ENCODE measurements at places on chromosomes 7 and 10.

DNA sequence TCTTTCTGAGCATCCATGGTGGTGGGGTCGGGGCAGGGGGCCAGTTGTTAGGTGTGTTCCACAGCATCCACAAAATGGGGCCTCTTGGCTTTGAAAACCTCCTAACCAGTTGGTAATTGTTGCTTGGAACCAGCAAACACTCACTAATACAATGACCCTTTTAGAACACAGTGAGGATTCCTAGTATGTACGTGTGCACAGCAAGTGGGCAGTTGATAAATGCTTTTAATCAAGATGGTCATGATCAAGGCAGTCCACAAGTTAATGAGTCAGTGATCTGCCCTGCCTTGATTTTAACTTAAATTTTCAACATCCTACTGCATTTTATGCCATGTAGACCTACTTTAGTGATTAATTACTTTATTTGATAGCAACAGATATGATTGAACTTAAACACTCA is 103.1 kb downstream of the ETV1 start:
- peaks cover 6% of the 10 kb centered on the region for H3K27me3 ChIP-seq
- DNase-seq = no peak

DNA sequence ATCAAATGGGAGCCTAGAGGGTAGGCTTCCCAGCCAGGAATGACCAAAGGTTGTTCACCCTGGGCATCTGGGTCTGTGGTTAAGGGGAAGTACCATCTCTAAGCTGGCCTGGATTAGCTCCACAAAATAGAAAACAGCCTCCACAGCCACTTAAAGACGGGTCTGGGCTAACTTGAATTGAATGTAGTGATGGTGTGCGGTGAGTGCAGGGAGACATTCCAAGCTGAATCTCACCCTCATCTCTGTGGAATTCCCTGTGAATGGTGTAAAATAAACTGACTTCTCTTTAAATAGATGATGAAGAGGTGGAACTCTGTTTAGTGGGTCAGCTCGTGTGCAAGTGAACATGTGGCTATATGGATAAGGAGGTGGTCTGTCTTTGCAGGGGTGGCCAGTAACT is 251.0 kb downstream of the DYNC1I1 start:
- no peak for DNase-seq
- peaks cover 8% of the 10 kb centered on the region for H3K27me3 ChIP-seq
- no peaks in the 10 kb centered on the region for H3K36me3 ChIP-seq
- no peaks in the 10 kb centered on the region for H3K4me1 ChIP-seq
- H3K27ac ChIP-seq = no peak overlapping the region

DNA sequence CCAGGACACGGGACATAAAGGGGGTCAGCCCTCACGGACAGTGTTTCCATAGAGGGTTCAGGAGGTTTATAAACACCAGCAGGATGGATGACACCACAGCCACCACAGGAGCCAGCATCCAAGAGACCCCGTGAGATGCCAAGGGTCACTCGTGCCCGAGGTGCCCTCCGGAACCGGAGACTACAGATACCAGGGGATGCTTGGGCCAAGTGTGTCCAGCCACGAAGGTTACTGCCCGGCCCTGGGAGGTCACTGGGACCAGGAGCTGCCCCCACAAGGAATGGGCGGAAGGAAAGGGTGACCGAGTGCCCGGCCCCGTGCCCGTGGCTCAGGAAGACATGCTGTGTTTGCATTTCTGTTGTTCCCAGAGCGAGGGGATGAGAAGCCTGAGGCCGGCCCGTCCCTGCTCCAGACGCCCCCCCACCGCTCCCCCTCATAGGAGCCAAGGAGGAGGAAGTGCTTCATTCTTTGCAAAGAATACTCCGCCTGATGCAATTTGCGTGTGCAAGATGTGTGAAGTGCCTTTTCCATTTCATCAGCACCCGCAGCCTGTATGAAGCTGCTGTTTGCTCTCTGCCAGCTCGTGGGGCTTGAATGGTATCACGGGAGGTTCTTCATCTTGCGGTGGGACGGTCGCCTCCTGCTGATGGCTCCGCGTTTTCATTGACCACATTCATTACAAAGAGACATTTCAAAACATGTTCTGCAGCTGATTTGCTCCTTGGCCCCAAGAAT is 176.4 kb downstream of the ELFN1 start:
- H3K4me1 ChIP-seq = peaks cover 19% of the 10 kb centered on the region
- H3K27me3 ChIP-seq = no peaks in the 10 kb centered on the region
- H3K27ac ChIP-seq = peak overlapping the region; percentile 13

GRCh38 chr10:65864529-65864928 is 1061.3 kb upstream of the LRRTM3 start:
- H3K27ac ChIP-seq = no peak overlapping the region
- no peak for DNase-seq
- H3K27me3 ChIP-seq = no peaks in the 10 kb centered on the region
- H3K4me1 ChIP-seq = no peaks in the 10 kb centered on the region
- H3K36me3 ChIP-seq = no peaks in the 10 kb centered on the region

DNA sequence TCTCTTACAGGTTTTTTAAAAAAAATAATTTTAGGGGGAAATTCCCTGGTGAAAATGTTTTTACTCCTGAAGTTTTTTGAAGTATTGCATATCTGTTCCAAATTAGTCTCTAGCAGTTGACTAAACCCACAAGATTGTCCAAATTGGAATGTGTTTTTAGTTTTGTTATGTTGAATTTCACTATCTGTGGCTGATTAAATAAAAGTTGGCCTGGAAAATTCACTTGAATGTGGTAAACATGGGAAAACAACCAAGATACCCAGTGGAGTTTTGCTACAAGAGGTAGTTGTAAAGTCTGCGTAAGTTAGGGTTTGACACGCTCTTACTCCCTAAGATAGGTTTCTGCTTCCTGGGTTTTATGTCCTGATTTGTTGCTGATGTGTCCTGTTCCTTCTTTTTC is 3.3 kb downstream of the TSGA13 start:
- H3K27me3 ChIP-seq = peaks cover 16% of the 10 kb centered on the region
- no peak overlapping the region for H3K27ac ChIP-seq
- H3K4me1 ChIP-seq = no peaks in the 10 kb centered on the region
- H3K36me3 ChIP-seq = no peaks in the 10 kb centered on the region
- DNase-seq = no peak

- H3K4me1 ChIP-seq = no peaks in the 10 kb centered on the region
- no peak for DNase-seq
- no peaks in the 10 kb centered on the region for H3K36me3 ChIP-seq
Measured at GRCh38 chr7:25716421-25716820, 435.6 kb upstream of the NFE2L3 start.

DNA sequence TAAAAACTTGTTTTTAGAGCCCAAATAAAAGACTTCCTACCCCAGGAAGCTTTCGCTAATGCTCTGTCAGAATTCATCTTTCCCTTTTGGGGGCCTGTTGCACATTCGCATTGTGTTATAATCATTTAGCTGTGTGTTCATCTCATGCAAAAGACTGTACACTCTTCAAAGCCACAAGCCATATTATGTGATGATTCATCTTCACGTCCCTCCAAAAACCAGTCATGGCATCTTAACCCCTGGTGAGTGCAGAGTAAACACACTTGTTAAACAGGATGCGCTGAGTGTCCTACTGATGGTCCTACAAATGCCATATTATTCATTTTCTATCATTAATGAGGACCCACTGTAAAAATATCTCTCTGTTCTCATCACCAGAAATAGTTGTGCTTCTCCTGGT is 235.4 kb downstream of the KIAA1217 start:
- H3K4me1 ChIP-seq = no peaks in the 10 kb centered on the region
- H3K4me3 ChIP-seq = no peak overlapping the region
- no peaks in the 10 kb centered on the region for H3K36me3 ChIP-seq
- H3K27me3 ChIP-seq = peaks cover 9% of the 10 kb centered on the region

DNA sequence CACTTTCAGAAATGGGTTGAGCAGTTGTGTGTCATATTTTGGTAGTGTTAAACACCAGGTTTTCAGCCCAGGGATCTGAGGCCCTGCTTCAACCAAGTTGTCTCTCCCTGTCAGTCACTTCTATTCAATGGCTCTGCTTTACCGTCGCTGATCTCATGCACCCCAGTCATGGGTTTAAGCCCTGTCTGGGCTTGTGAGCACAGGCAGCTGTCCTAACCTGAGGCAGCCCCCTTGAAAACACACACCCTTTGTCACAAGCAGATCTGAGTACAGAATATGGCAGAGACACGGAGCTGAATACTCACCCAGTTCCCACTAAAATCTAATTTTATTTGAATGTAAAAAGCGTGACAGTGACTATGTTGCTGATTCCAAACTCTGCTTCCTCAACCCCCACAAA is 110.6 kb upstream of the GLI3 start:
- H3K36me3 ChIP-seq = no peaks in the 10 kb centered on the region
- H3K27ac ChIP-seq = no peak overlapping the region
- H3K4me1 ChIP-seq = no peaks in the 10 kb centered on the region
- no peak for DNase-seq
- no peaks in the 10 kb centered on the region for H3K27me3 ChIP-seq

DNA sequence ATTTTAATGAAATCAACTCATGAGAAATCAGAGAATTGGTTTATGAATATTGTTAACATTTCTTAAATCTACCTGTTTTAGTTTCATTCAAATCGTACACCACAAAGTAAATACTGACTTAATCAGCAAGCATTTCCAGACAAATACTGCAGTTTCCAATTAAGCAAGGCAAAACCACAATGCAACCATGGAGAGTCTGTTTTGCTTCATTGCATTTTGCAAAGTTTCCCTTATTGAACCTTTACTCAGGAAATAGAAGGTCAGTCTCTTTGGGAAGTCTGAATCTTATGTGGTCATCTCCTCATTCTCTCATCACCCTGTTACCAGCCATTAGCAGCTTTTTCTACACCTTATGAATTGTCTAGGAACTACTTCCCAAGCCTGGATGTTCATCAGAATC is 400.5 kb downstream of the IPMK start:
- H3K4me3 ChIP-seq = no peak overlapping the region
- H3K36me3 ChIP-seq = no peaks in the 10 kb centered on the region
- DNase-seq = no peak

DNA sequence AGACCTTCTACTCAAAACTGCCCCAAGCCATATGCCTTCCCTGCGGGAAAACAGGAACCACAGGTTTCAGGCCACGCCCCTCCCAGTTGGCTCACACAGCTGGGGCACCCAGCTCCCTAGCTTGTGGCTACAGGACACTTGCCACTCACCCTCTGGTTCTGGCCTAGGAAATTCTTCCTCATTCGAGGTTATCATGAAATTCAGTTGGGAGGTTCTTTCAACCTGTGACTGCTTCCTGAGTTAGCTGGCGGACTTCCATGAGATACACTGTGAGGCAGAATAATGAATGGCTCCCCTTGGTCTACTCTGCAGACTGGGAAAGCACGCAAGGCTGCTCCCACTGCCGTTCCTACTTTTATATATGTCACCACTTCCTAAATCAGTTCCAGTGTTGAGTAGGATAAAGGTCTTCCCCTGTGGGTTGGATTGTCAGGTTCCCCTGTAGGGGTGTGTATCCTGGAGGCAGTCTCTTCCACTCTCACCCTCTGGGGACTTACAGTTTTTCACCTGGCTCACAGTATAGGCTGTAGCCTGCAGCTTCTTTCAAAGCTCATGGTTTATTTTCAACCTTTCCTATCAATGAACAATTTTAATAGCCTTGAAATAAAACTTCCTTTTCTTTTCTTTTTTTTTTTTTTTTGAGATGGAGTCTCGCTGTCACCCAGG is 37.0 kb downstream of the GPR22 start:
- H3K27ac ChIP-seq = no peak overlapping the region
- H3K36me3 ChIP-seq = peaks cover 4% of the 10 kb centered on the region

DNA sequence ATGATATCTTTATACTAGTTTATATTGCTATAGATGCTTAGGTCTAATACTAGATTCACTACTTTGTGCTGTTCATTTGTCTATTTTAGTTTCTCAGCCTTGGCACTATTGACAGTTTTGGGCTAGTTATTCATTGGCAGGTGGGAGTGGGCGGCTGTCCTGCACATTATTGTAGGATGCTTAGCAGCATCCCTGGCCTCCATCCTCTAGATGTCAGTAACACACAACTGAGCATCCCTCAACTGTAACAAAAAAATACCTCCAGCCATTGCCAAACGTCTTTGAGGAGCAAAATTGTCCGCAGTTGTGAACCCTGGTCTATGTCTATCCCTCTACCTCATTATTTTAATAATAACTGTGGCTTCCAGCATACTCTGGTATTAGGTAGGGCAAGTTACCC is 34.4 kb upstream of the PNLIP start:
- DNase-seq = no peak
- H3K27ac ChIP-seq = no peak overlapping the region
- peaks cover 9% of the 10 kb centered on the region for H3K27me3 ChIP-seq
- H3K4me1 ChIP-seq = no peaks in the 10 kb centered on the region

- no peak overlapping the region for H3K4me3 ChIP-seq
- no peak overlapping the region for H3K27ac ChIP-seq
- H3K4me1 ChIP-seq = no peaks in the 10 kb centered on the region
- H3K27me3 ChIP-seq = peaks cover 45% of the 10 kb centered on the region
- DNase-seq = no peak
- no peaks in the 10 kb centered on the region for H3K36me3 ChIP-seq
Measured at GRCh38 chr7:44313621-44314031, 11.8 kb downstream of the CAMK2B start.

DNA sequence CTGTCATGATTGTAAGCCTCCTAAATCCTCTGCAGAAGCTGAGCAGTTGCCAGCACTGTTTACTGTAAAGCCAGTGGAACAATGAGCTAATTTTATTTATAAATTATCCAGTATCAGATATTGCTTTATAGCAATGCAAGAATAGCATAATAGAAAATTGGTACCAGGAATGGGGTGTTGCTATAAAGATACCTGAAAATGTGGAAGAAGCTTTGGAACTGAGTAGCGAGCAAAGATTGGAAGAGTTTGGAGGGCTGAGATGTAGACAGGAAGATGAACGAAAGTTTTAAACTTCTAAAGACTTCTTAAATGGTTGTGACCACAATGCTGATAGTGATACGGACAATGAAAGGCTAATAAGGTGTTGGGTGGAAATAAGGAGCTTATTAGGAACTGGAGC is 917.4 kb upstream of the POT1 start:
- H3K4me1 ChIP-seq = no peaks in the 10 kb centered on the region
- no peaks in the 10 kb centered on the region for H3K27me3 ChIP-seq
- H3K27ac ChIP-seq = no peak overlapping the region
- H3K36me3 ChIP-seq = no peaks in the 10 kb centered on the region
- no peak for DNase-seq

GRCh38 chr10:99958302-99958701 is 51.4 kb downstream of the DNMBP start:
- DNase-seq = no peak
- no peak overlapping the region for H3K4me3 ChIP-seq
- H3K4me1 ChIP-seq = no peaks in the 10 kb centered on the region
- peaks cover 20% of the 10 kb centered on the region for H3K36me3 ChIP-seq
- no peak overlapping the region for H3K27ac ChIP-seq
